ENCODE measurements at places on chromosomes 6 and 20.

- peak; percentile 26 for DNase-seq
Measured at GRCh38 chr20:61640131-61640870, 388.2 kb downstream of the CDH4 start.

- no peak for DNase-seq
Measured at GRCh38 chr6:136127873-136128272, 122.2 kb downstream of the MTFR2 start.

DNA sequence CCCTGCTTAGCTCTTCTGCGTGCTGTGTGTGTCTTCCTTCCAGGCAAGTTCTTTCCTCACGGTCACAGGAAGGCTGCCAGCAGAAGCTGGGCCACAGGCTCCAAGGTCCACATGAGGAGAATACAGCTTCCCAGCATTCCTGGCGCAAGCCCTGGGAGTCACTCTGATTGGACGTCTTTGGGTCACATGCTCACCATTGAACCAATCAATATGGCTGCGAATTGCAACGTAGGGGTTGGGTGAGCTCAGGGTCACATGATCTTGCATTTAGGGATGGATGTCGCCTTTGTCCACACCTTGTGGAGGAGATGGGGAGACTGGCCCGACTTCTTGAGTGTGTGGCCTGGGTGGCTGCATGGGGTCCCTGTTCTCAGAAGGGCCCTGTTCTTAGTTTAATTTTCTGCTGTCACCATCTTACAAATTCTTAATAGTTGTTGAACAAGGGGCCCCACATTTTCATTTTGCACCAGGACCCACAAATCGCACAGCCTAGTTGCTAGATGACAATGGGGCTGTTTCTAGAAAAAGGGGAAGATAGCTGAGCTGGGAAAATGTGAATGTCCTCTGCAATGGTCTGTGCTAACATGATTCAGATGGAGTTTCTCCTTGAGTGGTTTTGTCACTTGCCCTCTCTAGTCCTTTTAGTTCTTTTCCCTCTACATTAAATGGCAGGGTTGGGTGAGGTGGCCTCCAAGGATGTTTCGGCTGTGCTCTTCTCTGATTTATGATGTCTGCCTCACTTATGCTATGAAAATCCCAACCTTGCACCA is 149.6 kb downstream of the CDH26 start:
- DNase-seq = no peak

GRCh38 chr6:56329271-56330050 is 82.1 kb upstream of the COL21A1 start:
- peak; percentile 78 for DNase-seq

DNA sequence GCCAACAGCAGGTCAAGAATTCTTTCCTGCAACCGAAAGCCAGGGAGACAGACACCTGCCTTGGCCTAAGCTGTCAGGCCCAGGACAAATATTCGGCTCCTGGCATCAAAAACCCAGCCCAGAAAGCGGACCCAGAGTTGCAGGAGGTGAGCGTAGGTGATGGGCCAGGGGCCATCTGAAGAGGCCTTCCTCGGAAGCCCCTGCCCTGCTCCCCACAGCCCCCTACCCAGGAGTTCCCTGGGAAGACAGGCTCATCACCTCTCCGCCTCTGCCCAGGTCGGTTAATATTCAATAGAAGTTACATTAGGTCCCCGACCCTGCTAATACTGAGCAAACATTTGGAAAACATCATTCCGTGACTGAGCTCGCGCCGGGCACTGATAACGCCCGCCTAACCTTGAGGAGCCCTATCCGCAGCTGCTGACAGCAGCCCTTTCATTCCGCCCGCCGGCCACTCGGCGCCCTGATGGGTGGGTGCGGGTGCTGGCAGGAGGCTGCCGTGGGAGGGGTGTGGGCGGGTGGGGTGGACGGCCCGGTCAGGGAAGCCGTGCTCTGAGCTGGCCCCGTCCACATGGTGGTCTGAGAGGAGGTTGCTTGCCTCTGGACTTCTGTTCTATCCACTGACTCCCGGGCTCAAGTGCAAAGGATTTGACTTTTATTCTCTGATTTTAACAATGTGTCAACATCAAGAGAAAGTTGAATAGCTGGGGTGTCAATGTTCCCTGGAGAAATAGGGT is 55.7 kb downstream of the HNF4A start:
- DNase-seq = no peak

- no peak for DNase-seq
Measured at GRCh38 chr20:11008444-11009033, 334.7 kb upstream of the JAG1 start.

DNA sequence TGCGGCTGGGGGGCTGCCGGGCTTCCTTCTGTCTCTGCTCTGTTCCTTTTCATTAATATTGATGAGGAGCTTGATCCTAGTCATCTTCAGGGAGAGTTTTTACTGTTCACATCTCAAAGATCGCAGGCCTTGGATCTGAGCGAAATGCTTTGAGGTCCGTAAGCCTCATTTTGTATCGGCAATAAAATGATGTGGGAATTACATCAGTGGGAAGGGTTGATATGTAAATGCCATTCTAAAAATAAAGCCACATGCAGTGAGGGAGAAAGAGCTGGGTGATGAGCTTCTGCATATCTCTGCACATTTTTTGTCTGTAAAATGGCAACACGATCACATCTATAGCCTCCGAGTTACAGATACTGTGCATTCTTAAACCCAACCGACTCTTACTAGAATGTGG is 24.9 kb downstream of the CDH26 start:
- no peak for DNase-seq

- DNase-seq = no peak
Measured at GRCh38 chr6:106534004-106534403, 95.3 kb downstream of the RTN4IP1 start.

DNA sequence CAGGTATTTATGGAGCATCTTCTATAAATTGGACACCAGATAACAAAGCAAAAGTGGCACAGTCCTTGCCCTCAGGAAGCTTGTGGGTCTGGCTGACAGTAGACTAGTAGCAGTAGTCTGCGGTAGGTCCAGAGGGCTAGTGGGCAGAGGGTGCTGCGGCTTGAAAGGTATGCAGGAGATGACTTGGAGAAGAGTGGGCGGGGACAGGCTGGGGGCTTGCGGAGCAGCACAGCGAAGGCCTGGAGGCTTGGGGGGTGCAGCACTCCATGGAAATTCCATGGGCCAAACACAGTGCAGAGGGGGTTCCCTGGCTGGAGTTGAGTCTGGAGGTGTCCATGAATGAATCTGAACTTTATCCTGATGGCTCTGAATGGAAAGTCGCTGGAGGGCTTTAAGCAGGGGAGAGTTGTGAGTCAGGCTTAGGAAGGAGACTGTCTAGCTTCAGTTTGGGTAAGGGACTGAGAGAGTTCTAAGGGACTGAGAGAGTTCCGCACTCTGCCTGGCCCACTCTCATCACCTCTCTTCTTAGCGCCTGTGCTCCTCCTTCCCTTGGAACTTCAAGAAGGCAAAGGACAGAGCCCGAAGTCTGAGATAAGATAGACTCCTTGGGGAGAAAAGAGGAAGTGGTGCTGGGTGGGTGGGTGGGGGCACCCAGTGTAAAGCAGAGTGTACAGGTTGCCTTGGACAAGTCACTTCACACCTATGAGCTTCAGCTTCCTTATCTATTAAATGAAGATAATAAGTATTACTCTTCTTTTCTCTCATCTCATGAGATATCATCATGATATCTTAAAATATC is 8.8 kb downstream of the PKIG start:
- no peak for DNase-seq

DNA sequence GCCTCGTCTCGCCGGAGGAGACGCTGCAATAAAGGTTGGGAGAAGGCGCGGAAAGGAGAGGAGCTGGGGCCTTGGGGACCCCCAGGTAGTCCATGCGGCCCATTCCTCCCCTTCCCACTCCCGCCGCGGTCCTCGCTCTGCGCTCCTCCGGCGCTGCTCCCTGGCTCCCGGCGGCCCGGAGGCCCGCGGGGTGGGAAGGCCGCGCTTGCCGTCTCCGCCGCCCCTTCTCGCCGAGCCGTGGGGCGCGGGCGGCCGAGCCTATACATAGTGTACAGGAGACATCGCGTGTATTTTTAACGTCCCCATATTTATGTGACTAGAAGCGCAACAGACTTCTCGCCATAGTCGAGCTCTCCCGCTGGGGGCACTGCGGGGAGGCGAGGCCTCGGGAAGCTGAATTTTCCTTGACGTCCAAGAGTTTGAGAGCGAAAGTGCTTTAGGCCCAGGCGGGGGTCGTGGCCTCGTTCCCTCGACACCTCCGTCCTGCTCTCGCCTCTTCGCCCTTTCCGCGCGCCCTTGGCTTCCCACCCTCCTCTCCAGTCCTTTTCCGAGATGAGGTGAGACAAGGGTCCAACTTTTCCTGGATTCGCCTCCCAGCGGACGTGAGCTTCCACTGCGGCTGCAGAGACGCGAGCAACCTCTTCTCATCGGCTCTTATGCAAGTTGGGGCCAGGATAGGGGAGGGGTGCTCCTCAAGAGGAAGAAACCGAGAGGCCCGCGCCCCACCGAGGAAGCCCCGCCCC is 29.0 kb downstream of the SLC12A5 start:
- DNase-seq = peak; percentile 47

GRCh38 chr20:12130781-12131180 is 213.1 kb downstream of the BTBD3 start:
- DNase-seq = no peak

GRCh38 chr6:74182992-74183391 is 487.0 kb downstream of the CD109 start:
- DNase-seq = peak; percentile 12

GRCh38 chr6:157800420-157801237 is 22.4 kb upstream of the SNX9 start:
- peak; percentile 86 for DNase-seq

DNA sequence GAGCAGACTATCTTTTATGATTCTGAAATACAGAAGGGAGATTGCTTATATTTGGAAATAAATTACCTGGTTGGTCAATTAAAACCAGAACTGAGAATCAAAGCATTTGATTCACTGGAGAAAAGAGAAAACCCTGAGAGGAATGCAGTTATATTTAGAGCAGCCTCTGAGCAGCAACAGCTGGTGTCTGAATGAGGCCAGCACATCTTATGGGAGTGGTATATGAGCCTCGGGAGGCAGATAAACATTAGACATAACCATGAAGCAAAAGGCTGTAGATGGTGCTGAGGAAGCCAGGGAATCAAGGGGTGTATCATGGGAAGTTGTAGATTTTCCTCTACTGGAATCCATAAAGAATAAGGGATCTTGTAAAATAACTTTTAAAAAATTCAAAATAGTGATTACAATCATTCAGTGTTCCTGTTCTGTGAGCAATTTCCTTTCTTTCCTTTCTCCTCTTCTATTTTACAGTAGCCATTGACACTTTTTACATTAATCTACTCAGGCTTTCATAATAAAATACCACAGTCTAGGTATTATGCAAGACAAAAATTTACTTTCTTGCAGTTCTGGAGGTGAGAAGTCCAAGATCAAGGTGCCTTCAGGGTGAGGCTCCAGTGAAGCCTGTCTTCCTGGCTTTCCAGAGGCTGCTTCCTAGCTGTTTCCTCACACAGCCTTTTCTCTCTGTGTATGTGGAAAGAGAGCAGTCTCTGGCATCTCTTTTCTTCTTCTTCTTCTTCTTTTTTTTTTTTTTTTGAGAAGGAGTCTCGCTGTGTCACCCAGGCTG is 32.8 kb upstream of the ENPP5 start:
- DNase-seq = no peak

- peak; percentile 82 for DNase-seq
Measured at GRCh38 chr20:31712564-31713311, 9.9 kb downstream of the BCL2L1 start.

GRCh38 chr20:9323622-9324021 is 190.8 kb upstream of the LAMP5 start:
- no peak for DNase-seq

- DNase-seq = no peak
Measured at GRCh38 chr20:62923669-62924441, 2.5 kb downstream of the DIDO1 start.

GRCh38 chr6:56527934-56528333 is 114.8 kb downstream of the DST start:
- peak; percentile 46 for DNase-seq

GRCh38 chr6:42341771-42342553 is 109.8 kb downstream of the TRERF1 start:
- DNase-seq = no peak

DNA sequence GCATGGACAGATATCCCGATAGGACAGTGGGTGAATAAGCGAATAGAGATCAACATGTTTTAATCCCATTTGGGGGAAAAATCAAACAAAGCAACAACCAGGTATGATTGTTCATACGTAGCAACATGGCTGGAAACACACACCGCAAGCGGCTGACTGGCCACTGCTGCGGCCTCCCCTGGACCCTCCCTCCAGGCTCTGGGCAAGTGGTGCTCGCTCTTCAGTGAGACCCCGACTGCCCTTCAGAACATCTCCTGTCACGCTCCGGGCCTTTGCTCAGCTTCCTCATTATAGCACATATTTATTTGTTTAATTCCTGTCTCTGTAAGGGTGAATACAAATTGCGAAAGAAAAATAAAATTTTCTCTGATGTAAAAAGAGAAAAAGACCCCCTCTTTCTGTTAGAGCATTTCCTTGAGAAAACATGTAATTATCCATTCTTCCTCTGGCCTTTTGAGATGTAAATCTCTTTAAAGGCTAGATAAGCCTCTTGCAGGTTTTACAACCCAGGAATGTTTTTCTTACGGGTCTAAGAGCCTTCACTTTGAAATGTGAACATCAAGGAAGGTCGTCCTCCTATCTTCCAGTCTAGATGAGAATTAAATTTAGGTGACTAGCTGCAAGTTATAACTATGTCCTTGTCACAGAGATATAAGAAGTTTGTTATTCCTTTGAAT is 11.0 kb upstream of the FAM210B start:
- no peak for DNase-seq

- DNase-seq = no peak
Measured at GRCh38 chr6:105954148-105954547, 132.0 kb upstream of the PRDM1 start.

DNA sequence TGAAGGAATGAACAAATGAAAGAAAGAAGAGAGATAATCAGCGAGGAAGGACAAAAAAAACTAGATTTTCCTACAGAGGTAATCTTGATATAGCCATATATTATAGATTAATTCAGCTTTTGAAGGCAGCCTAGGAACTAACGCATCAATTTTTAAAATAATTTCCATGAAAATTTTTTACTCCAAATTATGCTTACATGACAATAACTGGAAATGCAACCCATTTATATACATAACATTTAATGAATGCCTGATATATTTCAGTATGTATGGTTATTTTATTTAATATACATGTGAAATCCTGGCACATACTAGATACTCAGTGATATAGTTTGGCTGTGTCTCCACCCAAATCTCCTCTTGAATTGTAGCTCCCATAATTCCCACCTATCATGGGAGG is 157.6 kb downstream of the LAMP5 start:
- DNase-seq = no peak

DNA sequence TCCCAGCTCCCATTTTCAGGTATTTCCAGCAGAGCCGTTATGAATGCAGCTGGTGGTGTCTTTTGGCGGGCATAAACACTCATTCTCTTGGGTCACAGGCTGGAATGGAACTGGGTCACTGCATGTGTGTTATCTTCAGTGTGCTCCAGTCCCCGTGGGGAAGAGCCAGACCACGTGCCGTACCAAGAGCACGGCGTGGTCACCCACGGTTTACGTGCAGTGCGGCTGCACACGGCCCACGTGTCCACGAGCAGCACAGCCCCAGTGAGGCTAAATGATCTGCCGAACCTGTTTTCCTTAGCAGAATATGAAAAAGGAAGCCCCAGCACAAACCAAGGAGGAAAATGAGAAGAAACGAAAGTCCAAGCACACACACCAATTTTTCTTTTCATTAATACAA is 121.5 kb downstream of the IRF4 start:
- no peak for DNase-seq
